ENCODE measurements at places on chromosomes 12 and 14. TPM values are rescaled to one million over a fixed set of nuclear protein-coding genes. Genes with fewer than 3 reads are reported as not detected.

DNA sequence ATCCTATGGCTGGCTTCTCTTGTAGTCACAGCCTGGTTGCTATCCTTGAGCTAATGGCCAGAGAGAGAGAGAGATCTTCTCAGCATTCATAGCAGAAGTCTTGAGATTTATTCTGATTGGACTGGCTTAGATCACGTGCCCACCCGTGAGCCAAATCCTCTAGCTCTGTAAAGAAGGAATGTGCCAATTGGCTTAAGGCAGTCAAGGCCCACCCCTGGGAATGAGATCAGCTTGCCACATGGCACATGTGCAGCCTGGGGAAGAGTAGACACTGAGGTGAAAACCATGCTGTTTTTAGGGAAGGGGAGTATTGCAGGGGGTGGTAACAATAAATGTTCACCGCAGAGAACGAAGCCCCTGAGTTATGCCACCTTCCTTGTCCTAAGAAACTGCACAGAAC lies 36.3 kb downstream of the PLEKHG7 start:
- DNase-seq = no peak

- DNase-seq = no peak
Observed at GRCh38 chr12:86526060-86526595, 269.9 kb upstream of the MGAT4C start.

DNA sequence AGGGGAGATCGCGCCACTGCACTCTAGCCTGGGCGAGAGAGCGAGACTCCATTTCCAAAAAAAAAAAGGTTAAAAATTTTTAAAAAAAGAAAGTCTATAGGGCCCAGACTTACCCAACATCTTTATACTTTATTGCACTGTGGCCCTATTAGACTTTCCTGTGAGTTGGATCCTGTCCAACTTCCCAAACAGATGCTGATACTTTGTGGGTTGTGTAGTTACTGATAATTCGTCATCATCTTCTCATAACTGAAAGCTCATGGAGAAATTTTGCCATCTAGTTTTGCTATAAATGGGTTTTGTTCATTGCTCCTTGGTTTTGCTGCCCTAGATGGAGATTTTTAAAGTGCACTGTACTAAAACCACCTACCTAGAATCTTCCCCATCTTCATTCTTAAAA lies 31.1 kb downstream of the APOBEC1 start:
- no peak for DNase-seq

KRT6A gene
- 0.82 TPM for polyA plus RNA-seq

FLVCR2 gene
- 0.33 TPM for polyA plus RNA-seq

TEX52 gene
- polyA plus RNA-seq = not detected

RNASE3 gene
- polyA plus RNA-seq = not detected
